ENCODE measurements at places on chromosomes 13 and 19.

DNA sequence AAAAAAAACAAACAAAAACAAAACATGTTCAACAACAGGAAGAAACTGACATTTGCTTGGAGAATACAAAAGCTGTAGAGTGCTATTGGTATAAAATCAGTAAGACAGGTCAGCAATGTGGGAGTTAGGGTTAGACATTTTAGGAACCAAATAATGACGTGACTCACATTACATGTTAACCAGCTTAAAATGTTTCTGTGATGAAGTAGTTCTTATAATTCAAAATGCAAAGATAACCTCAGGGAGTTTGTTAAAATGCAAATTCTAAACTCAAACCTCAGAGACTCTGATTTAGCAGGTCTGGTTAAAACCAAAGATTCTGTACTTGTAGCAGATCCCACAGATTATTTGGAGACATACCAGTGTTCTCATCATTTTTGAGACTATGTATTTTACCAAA, 549.4 kb upstream of the SLITRK1 start:
- DNase-seq: no peak

GRCh38 chr13:40540328-40541044, 126.0 kb downstream of the FOXO1 start:
- DNase-seq: peak; percentile 67

DNA sequence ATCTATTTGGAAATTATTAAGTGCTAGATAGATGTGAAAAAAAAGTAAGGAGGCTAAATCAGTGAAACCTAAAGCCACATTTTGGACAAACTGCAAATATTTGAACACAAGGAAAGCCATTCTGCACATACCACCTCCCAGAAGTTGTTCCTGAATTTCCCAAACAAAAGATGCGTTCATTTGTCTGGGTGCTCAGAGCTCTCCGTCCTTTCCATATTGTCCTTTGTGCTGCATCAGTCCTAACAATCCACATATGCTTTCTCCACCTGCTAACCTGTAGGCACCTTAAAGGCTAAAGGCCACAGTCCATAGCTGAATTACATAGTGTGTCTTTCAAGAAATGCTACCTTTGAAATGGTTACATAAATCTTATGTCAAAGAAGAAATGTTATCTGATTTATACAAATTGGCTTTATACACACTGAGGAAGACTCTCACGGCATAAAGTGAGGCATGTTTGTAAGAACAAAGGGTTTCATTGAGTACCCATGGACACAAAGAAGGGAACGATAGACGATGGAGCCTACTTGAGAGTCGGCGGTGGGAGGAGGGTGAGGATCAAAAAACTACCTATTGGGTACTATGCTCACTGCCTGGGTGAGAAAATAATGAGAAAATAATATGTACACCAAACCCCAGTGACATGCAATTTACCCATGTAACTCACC, 182.0 kb downstream of the RGCC start:
- no peak for DNase-seq

DNA sequence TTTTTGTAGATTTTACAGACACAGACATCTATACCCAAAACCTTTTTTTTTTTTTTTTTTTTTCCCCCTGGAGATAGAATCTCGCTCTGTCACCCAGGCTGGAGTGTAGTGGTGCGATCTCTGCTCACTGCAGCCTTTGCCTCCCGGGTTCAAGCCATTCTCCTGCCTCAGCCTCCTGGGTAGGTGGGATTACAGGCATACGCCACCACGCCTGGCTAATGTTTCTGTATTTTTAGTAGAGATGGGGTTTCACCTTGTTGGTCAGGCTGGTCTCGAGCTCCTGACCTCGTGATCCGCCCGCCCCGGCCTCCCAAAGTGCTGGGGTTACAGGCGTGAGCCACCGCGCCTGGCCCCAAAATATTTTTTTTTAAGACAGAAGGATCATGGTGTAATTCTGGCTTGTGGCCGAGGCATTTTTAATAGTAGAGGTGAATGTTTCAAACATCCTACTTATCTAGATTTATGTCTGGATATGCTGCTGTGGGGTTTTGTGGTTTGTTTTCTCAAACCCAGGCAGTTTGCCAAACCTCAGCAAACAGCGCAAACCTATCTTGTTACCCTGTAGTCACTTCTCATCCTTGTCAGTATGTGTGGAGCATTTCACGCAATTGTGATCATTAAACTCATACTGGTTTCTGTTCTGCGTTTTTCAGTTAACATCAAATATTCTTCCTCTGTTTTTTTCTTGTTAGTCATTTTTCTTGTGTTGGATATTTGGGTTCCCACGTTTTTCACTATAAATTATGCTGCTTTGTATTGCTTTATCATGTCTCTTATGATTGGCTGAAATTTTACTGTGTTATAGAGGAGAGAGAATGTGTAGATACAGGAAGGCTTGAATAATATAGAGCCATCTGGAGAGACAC, 36.2 kb upstream of the GARRE1 start:
- DNase-seq: peak; percentile 81

GRCh38 chr13:112679381-112679780, 10.5 kb upstream of the ATP11A start:
- no peak for DNase-seq

- no peak for DNase-seq
These were observed 411.2 kb downstream of the KCTD12 start for GRCh38 chr13:76474966-76475365.

- DNase-seq: no peak
These were observed 111.3 kb upstream of the UQCRFS1 start for GRCh38 chr19:29324291-29324680.

DNA sequence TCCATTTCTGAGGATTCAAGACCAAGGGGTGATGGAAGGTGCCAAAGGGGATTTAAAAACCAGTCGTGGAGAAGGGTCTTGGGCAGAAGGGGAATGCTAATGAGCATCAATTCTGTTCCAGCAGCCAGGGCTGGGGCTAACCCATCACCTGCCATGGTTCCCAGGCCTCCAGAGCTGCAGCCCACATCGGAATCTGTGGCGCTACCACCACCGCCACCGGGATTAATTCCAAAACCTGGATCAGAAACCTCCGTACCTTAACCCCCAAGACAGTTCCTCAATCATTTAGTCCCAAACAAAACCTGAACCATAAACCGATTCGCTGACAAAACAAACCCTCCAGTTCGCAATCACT, 583 bp downstream of the ZNF615 start:
- DNase-seq: no peak

DNA sequence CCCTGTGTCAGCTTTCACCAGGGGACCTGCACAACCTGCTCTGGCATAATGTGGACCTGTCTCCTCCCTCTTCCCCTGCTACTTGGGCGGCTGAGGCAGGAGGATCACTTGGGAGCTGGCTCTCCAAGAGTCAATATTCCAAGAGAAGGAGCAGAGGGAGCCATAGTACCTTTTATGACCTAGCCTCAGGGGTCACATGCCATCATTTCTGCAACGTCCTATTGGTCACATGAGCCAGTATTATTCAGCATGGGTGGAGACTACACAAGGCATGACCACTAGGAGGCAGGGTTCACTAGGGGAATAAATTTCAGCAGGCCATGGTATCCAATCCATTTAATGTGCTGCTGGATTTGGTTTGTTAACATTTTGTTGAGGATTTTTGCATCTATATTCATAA, 12.0 kb upstream of the SHFL start:
- DNase-seq: no peak

GRCh38 chr13:52118095-52118494, 10.8 kb downstream of the NEK5 start:
- DNase-seq: no peak

DNA sequence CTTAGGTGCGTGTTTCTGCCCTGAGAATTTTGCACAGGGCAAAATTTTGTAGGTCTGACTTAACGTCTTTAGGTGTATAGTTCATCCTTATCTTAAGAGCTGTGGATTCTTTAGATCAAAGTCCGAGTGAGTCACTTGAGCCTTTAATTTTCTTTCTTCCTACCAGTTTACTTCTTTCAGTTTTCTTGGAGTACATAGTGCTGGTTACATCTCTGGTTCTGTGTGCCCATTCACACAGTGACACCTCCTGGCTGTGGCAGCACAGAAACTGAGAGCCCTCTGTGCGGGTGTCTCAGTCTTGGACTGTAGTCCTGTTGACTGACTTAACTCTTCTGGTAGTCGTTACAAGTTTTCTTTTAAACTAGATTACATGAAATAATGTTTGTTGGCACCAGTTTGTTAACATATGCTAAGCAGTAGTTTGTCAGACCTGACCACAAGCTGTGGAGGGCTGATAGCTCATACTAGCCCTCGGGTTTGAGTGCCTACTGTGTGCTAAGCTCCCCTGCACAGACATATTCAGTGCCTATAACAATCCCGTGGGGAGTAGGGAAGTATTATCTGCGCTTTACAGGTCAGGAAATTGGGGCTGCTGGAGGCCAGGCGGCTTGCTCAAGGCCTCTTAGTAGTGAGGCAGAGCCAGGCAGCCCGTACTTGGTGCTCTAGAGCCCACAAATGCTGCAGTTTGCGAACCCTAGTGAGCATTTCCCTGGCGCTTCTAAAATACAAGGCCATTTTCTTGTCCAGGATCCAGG, 1.6 kb downstream of the GATAD2A start:
- no peak for DNase-seq

DNA sequence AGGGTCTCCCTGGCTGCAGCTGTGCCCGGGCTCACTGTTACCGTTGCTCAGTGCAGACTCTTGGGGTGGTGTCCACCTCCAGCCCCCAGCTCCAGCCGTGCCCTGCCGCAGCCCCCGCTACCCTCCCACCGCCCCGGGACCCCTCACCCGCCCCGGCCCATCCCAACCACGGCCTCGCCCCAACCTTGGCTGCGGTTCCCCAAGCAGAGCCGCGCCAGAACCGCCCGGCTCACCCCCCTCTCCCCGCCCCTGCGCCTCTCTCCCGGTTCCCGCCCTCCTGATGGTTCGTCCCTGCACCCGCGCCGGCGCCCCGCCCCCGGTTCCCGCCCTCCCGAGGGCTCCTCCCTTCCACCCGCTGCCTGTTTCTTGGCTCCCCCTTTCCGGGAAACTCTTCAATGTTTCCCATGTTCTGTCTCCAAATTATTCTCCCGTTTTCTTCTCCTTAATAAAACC, 40.3 kb downstream of the ANKRD10 start:
- DNase-seq: no peak

- DNase-seq: no peak
These were observed 155.5 kb downstream of the TBC1D4 start for GRCh38 chr13:75326173-75327134.

- DNase-seq: no peak
These were observed 3.0 kb upstream of the PLIN4 start for GRCh38 chr19:4521170-4521887.

DNA sequence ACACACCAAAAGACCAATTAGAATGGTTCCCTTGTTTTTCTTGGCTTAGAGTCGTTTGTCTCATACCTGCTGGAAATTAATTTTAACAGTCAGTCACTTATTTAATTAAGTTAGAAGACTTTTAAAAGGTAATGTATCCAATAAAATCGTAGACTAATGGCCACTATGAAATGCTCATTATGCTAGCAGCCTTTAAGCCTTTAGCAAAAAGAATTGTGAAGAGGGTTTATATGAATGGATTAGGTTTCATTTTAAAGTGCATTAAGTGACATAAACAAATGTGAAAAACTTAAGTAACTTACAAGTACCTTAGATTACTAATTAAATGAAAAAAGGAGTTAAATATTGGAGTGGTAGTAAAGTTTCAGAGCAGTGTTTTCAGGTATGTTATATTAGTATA, 139.6 kb downstream of the RXFP2 start:
- no peak for DNase-seq
